ENCODE measurements at places on chromosomes 6 and 20.

DNA sequence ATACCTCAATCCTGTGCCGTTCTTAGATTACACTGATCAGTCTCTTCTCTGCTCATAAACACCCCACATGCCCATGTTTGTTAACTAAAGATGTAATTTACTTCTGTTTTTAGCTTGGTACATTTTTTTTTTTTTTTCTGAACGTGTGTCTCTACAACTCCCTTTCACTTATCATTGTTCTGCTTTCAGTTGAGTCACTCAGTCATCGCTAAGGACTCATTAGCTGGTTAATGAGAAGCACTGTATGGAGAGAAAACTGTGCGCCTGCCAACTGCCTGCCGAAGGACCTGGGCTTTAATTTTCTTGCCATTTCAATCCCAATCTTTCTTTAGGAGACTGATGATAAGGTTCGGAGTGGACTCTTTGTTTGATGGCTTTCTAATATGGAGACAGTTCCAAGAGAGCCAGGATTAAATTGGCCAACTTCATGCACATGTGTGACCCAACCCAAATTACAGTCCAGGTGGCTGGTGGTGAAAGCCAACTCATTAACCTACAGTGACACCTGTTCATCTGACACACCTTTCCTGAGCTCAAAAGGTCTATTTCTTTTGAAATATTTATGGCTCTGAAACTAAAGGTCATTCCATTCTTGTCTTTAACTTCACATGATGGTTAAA lies 334.1 kb downstream of the BCKDHB start:
- no peak for DNase-seq

GRCh38 chr6:111533087-111533784 lies 50.2 kb upstream of the REV3L start:
- DNase-seq: peak; percentile 14

GRCh38 chr6:41469156-41470028 lies 76.8 kb upstream of the FOXP4 start:
- no peak for DNase-seq

- DNase-seq: no peak
Observed at GRCh38 chr6:158157064-158157764, 10.8 kb downstream of the SERAC1 start.

- DNase-seq: no peak
Observed at GRCh38 chr6:6723921-6724538, 135.5 kb downstream of the LY86 start.

DNA sequence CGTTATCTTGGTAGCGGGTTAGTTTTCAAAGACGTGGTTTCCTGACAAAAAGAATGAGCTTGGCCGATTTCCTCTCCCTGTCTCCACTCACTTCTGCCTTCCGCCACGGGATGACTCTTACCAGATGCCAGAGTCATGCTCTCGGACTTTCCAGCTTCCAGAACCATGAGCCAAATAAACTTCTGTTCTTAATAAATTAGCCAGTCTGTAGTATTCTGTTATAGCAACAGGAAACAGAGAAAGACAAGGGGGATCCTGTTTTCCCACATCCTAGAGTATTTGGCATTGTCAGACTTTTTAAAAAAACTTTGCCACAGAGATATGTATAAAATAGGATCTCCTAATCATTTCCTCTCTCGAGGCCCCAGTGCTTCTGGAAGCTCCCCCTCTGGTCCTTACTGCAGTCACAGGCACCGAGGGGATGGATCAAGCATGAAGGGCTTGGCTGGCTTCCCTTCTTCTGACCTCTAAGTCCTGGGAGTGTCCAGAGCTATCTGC lies 84.9 kb upstream of the NAA20 start:
- DNase-seq: no peak

DNA sequence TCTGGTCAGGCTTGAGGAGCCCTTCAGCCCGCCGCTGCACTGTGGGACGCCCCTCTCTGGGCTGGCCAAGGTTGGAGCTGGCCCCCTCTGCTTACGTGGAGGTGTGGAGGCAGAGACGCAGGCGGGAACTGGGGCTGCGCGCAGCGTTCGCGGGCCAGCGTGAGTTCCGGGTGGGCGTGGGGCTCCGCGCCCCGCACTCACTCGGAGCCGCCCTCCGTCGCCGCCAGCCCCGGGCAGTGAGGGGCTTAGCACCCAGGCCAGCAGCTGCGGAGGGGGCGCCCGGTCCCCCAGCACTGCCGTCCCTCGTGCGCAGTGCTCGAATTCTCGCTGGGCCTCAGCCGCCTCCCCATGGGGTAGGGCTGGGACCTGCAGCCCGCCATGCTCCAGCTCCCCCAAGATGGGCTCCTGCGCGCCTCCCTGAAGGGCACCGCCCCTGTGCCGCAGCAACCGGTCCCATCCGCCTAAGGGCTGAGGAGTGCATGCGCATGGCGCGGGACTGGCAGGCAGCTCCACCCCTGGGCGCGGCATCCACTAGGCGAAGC lies 695.9 kb downstream of the EPHA7 start:
- no peak for DNase-seq

GRCh38 chr6:1524040-1524480 lies 85.7 kb upstream of the FOXC1 start:
- peak; percentile 75 for DNase-seq

DNA sequence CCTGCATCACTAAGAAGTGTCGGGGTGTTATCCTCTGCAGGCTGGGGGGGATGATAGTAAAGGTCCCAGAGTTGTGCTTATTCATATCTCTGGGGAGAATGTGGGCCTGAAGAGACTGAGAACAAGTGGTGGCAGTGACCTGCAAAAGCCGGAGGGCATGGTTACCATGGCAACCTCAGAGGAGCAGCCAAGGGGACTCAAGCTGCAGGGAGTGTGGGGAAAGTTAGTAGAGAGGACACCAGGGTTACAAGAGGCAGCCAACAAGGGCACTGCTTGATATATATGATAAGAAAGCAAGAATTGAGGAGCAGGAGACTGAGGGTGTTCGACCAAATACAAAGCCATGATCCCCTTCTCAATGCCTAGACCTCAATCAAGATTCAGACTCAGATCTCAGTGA lies 46.1 kb downstream of the HLA-F start:
- DNase-seq: no peak

- no peak for DNase-seq
Observed at GRCh38 chr6:130787726-130788500, 39.3 kb upstream of the SMLR1 start.

GRCh38 chr20:57805747-57806146 lies 95.9 kb upstream of the PMEPA1 start:
- no peak for DNase-seq

DNA sequence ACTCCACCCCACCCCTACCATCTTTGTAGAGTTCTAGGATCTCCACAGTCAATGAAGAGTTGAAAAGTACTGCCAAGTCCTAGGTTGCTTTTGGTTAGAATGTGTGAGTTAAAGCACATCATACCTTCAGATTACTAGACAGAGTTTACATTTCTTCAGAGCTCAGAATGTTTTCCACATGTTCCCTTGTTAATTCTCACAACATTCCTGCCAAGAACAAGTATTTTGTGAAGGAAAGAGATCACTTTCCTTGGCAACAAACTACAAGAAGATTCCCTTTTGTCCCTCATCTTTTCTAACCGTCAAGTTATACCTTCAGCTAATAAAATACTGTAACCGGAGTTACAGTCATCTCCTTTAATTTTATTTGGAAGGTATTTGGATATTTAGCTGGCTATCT lies 266.8 kb downstream of the ZFAND3 start:
- no peak for DNase-seq

DNA sequence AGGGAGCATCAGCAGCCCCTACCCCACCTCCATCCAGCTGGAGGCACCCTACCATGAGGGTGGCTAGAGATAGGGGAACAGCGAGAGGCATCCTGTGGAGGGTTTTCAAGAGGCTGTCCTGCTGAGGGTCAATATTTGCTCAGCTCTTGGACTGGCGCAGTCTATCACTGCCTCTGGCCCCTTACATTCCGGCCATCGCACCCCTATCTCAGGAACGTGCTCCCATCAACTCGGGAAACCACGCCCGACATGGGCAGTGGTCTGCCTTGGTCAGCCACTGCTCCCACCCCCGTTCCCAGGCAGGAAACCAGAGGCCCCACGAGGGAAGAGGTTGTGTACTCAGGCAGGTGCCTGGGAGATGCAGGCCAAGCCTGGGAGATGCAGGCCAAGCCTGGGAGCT lies 57.9 kb downstream of the VEGFA start:
- no peak for DNase-seq

- no peak for DNase-seq
Observed at GRCh38 chr20:39390186-39390585, 428.0 kb downstream of the DHX35 start.

DNA sequence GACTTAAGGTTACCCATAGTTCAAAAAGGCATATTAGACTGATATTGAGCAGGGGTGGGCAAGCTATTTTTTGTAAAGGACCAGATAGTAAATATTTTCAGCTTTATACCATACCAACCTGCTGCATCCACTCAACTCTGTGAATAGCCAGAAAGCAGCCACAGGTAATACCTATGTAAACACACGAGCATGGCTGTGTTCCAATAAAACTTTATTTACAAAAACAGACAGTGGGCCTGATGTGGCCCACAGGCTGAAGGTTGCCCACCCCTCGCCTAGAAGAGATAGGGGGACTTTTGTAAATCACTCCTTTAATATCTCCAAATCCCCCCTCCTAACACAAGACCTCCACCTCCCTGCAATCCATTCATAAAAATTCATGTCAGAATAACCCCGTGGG lies 64.4 kb downstream of the PSMG4 start:
- no peak for DNase-seq

DNA sequence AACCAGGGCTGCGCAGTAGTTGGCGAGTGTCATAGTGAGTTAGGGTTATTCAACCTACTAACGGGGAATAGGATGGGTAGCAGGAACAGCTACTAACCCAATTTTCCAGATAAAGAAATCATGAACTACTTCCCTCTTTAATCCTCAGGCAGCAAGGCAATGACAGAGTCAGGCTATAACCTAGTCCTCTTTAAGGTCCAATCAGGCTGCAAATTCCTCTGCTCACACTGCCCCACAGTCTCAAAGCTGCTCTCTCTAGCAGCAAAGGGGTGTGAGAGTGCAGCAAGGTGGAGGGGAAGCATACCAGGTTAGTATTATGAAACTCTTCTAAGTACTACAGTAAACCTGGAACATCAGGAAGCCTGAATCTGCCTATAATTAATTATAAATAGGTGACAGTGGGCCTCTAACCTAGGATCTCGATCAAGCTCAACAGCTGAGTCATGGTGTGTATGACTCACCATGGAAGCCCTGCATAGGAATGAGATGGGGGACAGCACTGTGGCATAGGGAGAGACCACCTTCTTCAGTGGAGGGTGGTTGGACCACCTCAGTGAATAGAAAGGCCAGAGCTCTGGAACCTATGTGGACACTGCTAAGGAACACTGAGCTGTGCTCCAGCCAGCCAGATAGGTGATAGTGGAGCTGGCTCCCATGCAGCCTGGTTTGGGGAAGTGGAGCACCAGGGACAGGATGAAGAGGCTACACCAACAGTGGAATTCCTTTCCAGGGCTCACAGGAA lies 7.9 kb downstream of the PEX6 start:
- DNase-seq: no peak

All from stimulated activated CD8-positive, alpha-beta memory T cell treated with anti-CD3 and anti-CD28 coated beads, Interleukin-15, amount 100 ng/mL, for 48 hours (primary cell).